ENCODE measurements at places on chromosomes 12 and 14.

DNA sequence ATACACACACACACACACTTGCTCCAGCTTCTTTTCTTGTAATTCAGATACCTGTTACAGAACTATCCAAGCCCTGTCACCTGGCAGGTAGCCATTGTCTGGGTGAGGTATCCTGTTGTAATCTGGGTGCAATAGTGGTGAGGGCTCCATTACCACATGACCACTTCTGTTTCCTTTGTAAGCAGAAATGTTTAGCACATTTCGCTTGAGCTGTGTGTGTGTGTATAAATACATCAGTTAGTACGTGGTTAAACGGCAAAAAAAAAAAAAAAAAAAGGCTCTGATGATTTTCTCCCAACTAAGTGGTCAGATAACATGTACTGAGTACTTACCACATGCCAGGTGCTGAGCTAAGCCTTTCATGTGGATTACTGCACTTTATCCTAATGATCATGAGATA is 129.3 kb upstream of the SSTR1 start:
- DNase-seq: peak; percentile 39

DNA sequence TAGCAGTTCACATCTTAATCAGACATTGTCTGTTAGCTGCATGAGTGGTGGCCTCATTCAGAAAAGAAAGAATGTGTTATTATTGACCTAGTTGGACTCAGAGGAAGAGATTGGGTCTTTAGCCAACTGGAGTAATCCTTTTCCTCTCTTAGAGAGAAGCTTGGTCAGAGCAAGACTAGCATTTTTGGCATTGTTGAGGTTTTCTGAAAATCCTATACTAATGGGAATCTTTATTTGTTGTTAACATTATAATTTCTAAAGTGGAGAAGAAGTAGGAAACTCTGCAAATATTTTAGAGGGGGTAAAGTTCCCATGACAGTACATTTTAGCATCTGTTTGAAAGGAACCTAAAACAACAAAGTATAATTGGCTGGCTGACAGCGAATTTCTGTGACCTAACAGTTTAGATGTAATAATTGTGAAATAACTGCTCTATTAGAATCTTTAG is 9.7 kb downstream of the TOX4 start:
- DNase-seq: no peak

DNA sequence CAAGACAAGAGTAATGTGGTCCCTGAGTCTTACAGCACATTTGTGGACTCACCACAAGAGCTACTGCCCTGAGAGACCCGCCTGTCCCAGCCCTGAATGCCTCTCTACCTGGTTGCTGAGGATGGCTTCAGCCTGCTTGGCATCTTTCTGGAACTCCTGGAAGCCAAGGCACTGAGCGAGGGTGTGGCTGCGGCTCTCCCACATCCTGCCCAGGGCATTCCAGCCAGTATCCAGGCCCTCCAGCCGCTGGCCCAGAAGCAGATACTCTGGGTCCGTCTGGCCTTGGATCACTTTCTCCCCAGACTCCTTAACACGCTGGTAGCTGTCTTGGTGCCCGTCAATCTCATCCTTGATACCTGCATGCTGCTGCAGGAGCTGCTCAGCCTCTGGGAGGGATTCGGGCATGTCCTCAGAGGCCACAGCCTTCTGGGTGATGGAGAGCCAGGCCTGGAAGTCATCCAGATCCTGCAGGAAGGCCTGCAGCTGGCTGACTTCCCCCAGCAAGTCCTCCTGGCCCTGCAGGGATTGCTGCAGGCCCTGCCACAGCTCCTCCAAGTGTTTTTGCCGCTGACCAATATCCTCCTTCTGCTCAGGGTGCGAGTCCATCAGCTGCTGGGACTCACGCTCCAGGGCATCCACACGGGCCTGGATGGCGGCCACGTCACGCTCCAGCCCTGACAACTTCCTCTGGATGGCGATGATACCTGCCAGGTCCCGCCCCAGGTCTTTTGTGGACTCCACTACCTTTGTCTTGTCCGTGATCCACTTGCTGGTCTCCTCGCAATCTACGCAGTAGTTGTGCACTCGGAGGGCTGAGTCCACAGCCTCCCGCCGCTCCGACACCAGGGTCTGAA is 82.3 kb downstream of the PLEKHG3 start:
- DNase-seq: no peak

- no peak for DNase-seq
Measured at GRCh38 chr12:55744340-55745030, 1.6 kb downstream of the GDF11 start.

GRCh38 chr12:66321435-66321834 is 19.1 kb downstream of the HELB start:
- DNase-seq: no peak

DNA sequence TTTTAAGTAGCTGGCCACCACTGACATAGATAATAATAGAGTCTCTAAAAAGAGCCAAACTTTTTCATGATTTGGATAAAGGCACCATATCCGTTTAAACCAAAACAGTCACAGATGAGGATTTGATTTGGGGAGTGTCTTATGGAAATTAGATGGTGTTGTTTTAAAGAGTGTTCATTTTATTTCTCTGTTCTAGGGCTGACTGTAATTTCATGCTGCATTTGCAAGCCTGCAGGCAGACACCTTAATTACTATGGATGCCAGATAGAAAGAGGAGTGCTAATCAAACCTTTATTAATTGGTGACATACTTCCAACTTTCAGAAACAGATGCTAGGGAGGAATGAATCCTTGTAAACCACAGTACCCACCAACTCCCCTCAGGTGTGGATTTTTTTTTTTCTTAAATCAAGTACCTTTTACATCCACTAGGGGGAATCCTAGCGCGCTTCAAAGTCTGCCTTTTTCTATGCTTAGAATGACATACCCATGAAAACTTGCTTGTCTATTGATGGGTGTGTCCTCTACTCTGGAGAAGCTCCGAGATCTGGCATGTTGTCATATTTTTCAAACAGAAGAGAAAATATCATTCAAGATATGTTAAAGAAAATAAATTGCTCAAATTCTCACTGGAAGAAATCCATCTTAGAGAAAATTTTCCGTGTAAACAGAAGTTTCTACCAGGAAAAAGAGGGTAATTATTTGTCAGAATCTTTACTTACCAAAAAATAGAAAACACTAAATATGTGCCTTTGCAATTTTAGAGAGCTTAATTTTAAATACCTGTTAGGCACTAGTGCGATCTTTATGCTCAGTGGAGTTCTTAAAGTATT is 14.2 kb upstream of the PLXNC1 start:
- DNase-seq: peak; percentile 71

- DNase-seq: no peak
Measured at GRCh38 chr12:51788876-51789275, 59.6 kb downstream of the FIGNL2 start.

GRCh38 chr12:104855599-104855998 is 102.5 kb downstream of the SLC41A2 start:
- no peak for DNase-seq
